ENCODE measurements at places on chromosomes 4 and X.

GRCh38 chr4:40247350-40247749 is 50.5 kb downstream of the RHOH start:
- no peak for DNase-seq

DNA sequence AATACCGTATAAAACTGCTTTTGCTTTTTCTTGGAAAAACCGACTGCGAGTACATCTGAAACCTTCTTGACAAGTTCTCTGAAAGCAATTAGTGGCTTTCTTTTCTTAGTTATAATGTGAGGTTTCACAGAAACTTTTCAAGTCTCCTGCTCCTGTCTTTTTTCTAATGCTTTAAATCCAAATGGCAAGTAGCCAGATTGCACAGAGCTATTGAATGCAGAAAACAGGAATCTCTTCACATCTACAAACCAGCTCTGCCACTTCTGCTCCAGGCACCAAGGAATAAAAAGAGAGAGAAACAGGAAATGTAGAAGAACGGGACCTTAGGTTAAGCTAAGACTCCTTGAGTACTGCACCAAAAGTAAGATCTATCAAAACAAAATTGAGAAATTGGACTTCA is 267.3 kb upstream of the TET2 start:
- DNase-seq, result peak; percentile 64

DNA sequence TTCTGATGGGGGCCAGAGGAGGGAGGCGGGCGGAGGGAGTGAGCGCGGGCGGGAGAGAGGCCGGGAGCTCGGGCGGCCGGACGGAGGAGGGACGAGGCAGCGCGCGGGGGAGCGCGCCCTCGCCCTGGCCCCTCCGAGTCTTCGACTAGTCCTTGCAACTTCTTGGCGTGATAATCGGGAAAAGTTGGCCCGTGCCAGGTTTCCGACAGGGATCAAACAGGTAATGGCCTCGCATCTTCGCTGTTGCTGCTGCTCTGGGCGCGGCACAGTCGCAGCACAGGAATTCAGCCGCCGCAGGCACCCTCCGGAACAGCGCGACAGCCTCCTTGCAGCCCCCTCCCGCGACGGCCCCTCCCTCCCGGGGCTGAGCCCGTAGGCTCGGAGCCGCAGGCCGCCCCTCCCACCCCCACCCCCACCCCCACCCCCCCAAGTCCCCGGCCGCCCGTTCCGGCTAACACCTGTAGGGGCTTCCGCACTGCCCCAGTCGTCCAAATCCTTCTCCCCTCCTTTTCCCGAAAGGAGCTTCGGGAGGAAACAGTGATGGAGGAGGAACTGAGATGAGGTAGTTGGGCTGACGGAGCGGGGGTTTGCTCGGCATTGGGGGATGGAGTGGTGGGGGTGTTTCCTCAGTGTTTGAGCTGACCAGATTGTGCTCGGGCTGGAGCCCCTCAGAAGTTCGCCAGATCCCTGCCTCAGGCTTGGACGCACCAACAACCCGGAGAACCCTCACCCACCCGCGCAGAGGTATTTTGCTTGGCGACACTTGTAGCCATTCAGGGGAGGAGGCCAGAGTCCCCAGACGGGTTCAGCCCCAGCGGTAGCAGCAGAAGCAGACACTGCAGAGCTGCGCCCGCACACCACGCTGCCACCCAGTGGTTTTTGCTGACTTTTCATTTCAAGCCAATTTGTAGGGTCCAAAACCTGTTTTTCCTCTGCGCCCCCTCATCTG is at the start of gene FGF13:
Gene FGF13, minus strand, starts transcription at position 319 of the 949 bp plus-strand sequence. CDS start 714 bp downstream, outside the sequence.
- no peak for DNase-seq

- DNase-seq, result no peak
These were observed 342 bp downstream of the EOLA2 start for GRCh38 chrX:149937871-149938426.

DNA sequence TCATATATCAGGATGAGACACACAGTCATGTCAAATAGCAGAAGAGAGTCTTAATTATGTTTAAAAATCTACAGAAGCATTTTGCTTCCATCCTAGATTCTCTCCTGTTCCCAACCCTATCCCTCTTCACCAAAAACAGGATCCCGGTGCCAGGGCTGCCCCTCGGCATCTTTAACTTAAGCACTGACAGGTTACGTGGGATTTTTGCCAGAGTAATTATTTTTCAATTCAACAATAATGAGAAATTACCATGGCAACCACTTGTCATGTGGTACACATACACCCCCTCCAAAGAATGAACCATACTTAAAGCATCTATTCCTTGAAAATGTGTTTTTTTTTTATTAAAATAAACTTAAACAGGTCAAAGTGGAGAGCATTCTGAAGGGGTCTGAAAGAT is 130.6 kb downstream of the LDB2 start:
- DNase-seq, result no peak

DNA sequence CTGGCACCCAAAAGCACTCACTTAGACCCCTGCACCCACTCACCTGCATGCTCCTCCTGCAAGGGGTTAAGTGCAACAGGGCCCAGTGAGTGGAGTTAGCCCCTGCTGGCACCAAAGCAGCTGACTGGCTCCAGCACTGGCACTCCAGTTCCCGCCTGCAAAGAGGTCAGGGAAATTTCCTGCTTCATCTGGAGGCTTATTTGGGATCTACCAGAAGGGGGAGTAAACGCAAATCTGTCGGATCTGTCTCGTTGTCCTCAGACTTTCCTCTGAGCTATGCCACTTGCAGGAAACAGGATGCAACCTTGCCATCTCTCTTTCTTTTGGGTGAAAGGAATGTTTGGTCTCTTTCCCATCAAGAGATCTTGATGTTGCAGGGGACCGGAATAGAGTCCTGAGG is 435.6 kb downstream of the PCDH10 start:
- no peak for DNase-seq

- peak; percentile 14 for DNase-seq
These were observed 80.8 kb downstream of the HMGN5 start for GRCh38 chrX:81120936-81121371.

- peak; percentile 22 for DNase-seq
These were observed 83.9 kb upstream of the SPANXB1 start for GRCh38 chrX:140918398-140919038.

DNA sequence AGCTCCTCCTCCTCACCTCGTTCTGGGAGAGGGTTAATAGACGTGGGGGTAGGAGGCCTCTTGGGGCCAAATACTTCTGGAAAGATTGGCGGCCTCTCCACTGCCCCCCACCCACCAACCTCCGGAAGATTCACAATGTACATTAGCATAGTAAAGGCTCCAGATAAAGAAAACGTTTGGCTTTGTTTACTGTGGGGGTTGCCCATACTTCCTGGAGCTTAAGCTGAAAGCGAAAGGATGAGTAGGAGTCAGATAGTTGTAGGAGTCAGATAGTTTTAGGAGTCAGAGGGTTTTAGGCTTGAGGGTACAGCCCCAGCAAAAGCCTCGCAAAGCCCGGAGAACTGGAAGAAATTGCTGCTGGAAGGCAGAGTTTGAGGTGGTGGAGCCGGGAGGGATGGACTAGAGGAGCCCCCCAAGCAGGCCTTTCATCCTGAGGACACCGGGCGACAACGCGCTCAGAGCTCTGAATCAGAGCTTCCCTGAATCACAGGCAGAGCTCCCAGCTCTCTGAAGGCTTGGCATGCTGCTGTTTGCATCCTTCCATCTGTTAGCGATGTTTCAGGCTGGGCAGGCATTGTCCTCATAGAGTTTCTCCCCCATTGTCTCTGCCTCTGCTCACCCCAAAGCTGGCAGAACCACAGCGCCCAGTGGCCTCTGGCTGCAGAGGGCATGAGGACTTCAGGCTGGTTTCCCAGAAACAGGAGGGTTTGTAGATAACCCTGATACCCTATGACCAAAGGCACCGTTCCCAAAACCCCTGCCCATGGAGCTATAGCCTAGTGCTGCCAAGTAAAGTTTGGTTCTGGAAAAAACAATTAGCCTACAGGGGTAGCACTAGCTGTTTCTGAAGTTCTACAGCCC is 280.7 kb downstream of the BCOR start:
- DNase-seq, result no peak

GRCh38 chrX:148382983-148383382 is 117.4 kb upstream of the AFF2 start:
- DNase-seq, result no peak
